ENCODE measurements at places on chromosomes 4 and X.

GRCh38 chr4:31995943-31996901, 1276.1 kb downstream of the PCDH7 start:
- DNase-seq, result no peak

- no peak for DNase-seq
Observed at GRCh38 chr4:158316264-158316663, 106.0 kb downstream of the TMEM144 start.

- DNase-seq, result peak; percentile 93
Observed at GRCh38 chrX:54540289-54540688, 10.3 kb downstream of the GNL3L start.

GRCh38 chrX:150197388-150197787, 165.7 kb upstream of the MAMLD1 start:
- no peak for DNase-seq

DNA sequence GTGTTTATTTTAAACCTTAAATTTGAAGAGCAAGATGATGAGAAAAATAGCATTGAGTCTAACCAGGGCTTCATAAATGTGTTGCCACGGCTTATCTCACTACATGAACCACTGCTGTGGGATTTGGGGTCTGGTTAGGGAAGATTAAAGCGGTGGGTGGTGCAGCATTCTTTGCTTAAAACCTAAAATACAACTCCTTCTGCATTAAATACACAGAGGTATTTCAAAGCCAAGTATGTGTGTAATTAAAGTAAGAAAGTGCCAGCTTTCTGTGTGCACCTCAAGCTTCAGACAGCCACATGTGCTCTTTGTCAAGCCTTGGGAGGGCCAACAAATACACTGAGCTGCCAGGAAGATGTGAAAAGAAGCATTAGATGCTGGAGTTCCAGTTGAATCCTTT, 128.0 kb downstream of the CPE start:
- DNase-seq, result no peak

DNA sequence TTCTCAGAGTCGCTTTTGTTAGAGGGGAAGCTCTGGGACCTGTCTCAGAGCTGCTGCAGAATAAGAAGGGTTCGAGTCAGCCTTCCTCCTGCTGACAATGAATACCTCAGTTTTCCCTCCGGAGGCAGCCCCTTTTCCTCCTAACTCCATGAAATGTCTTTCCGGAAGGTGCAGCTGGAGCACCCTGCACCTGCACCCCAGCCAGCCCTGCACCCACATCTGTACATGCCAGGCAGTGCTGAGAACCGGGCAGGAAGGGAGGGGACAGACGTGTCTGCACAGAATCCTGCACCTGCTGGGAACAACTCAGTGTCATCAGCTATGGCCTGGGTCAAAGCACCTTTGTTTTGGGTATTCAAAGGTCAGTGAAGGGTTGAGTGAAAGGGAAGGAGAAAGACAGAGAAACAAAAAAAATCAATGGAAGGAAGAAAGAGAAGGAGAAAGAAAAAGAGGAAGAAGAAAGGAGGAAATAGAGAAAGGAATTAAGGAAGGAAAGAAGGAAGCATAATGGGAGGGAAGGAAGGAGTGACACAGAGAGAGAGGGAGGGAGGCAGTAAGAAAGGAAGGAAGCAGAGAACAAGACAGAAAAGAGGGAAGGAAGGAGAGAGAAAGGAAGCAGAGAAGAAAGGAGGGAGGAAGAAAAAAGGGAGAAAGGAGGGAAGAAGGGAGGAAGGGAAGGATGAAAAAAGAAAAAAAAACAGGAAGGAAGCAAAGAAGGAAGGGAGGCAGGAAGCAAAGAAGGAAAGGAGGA, 273.7 kb downstream of the DHRSX start:
- no peak for DNase-seq

GRCh38 chr4:184534511-184535391, 60.4 kb upstream of the IRF2 start:
- peak; percentile 91 for DNase-seq

DNA sequence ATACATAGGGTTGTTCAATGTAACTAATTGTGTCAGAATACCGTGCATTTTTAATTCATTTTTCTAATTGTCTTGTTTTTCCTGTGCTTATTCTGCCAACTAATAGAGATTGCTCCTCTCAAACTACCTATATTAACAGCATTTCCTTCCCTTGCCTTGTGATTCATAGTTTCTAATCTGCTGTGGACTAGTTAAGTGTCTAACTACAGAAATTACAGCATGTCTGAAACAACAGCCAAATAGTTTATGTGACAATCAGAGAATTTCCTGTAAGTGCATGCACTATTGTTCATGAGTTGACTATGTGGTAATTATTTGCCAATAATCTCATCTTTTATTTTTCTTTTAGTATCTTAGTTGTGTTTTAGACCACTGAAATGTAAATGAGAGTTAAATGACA, 4.1 kb upstream of the SEC24B start:
- no peak for DNase-seq

DNA sequence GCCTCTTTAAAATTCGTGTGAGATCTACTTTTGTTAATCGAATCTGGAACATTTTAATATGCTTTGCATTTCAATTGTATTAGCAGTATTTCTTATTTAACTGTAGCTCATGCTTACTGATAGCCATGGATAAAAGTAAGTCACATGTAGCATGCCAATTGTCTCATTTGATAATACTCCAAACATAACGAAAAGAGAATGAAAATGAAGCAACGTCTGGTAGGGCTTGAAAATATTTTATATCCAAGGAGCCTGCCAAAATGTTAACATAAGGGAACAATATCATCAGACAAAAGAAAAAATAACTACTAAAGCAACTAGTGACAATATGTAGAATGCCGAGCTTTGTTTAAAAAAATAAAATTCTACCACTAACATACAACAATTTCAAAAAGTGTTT, 94.1 kb upstream of the MID1 start:
- DNase-seq, result no peak

GRCh38 chr4:57303012-57303751, 193.0 kb upstream of the IGFBP7 start:
- no peak for DNase-seq

DNA sequence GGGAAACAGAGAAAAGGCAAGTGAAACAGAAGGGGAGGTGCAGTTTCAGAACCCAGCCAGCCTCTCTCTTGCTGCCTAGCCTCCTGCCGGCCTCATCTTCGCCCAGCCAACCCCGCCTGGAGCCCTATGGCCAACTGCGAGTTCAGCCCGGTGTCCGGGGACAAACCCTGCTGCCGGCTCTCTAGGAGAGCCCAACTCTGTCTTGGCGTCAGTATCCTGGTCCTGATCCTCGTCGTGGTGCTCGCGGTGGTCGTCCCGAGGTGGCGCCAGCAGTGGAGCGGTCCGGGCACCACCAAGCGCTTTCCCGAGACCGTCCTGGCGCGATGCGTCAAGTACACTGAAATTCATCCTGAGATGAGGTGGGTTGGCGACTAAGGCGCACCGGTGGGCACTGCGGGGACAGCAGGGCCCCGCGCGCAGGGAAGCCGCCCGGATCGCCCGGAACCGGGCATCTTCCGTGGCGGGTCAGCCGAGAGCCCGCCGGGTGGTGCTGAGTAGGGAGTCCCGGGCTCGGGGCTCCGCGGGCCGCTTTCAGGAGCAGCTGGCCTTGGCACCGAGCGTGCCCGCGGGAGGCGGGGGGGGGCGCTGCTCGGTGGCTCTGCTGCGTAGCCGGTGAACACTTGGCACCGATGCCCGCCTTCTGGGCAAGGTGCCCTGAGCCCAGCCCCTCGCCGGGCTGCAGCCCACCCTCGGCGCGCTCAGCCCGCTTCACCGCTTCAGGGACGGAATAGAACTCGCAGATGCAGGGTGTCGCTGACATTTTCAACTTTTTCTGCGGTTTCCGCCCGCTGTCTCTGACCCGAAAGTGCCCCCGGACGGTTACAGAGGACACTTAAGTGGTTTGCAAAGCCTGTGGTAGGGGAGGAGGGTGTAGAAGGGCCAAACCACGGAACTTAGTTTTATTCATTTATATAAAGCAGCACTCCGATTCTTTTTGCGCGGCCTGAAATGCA, at the start of gene CD38:
Gene CD38 (plus strand): TSS at position 40 of the 953 bp plus-strand sequence. CDS start 87 bp downstream, at position 127.
- peak; percentile 69 for DNase-seq

DNA sequence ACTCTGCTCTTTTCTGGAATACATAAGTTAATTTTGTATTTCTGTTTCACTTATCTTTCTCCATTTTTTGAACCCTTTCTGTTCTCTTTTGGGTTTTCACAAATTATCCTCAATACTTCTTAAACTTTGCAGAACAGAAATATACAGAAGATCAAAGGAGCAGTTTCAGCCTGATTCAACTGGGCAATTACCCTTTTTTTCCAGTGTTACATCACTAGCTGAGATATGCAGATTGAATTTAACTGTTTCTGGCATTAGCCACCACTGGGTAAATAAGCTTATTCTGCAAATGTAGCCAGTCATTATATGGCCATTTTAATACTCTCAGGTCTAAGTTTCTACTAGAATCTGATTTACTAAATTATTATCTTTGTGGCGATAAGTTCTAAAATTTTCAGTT, 66.9 kb upstream of the GRID2 start:
- DNase-seq, result no peak

DNA sequence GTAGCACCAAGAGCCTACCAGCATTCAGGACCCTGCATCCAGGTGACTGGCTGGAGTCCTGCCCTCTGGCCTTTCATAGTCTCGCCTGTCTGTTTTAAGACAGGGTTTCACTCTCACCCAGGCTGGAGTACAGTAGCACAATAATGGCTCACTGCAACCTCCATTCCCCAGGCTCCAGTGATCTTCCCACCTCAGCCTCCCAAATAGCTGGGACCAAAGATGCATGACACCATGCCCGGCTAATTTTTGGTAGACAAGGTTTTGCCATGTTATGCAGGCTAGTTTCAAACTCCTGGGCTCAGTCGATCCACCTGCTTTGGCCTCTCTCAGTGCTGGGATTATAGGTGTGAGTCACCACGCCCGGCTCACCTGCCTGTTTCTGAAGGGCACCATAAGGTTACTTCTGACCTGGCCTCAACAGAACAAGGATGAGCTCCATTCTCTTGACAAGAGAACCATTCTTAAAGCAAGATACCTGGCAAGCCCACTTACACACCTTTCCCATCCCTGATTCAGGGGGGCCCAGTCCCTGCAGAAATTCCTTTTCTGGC, 6.7 kb downstream of the RPS4X start:
- no peak for DNase-seq

DNA sequence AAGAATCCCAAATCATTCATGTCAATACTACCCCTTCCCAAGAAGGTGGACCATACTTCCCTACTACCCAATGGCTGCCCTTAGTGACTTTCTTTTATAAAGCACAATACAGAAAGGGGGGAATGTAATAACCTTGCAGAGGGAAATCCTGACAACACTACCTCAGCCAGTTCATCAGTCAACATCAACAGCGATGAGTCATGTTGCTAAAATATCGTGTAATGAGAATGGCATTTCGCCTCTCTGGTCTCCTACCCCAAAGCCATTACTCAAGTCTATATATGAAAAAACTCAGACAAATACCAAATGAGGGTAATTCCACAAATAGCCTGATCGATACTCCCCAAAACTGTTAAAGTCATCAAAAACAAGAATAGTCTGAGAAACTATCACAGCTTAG, 3.3 kb upstream of the MAGEA8 start:
- DNase-seq, result no peak

DNA sequence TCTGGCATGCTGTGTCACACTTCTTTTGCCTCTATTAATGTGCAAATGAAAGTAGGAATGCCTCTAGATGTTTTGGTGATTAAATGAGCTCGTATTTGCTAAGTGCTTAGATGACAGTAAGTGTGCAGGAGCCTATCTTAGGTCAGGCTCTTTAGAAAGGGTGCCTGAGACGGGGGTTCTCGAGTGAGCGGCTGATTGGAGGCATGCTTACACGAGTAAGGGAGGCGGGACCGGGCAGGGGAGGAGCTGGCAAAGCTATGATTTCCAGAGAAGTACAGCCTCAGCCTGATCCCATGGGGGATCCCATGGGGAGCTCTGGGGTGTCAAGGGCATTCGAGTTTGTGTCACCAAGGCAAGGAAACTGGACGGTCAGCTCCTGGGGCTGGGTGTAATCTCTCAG, 44.8 kb downstream of the CLDN34 start:
- DNase-seq, result no peak

DNA sequence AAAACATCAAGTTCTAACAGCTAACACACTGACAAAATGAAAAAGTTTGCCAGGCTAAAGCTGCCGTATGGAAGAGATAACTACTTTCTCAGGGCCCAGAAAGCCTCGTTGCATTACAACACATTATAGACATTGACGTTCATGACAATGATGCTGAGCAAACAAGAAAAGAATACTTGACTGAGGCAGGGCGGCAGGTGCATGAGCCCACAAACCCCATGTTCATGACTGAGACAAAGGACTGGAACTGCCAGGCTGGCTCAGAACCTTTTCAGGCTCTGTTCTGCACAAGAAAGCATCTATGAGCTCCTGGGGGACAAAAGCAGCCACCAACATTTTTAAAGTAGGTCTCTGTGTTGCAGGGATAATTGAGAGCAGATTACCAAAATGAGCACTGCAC, 13.6 kb downstream of the TLR6 start:
- DNase-seq, result no peak

DNA sequence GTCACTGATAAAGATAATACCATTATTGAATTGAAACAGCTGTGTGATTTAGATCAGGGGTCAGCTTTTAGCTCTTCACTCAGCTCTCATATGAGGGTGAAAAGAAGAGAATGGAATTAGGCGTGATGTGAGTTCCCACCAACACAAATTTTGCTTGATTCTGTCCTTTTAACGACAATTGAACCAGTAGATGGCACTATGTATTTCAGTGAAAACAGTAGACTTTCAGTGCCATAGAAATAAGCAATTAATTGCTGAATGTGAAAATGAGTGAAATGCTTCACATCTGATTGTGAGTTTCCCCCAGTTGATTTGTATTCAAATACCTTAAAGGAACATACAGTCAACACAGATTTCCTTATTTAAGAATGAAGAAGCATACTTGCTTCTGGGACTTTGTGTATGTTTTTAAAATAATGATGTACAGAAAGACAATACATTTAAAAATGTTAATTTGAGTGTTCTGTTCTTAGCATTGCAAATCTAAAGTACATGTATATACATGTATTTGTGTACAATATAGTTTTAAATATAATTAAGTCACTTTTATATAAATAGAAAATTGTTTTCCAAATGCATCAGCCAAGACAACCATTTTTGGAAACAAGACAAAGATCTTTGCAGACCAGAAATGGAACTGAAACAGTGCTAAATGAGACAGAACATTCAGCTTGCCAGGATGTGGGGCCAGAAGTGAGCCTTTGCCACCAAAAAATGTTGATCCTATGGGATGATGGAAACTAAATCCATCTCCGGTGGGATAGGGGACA, 178.8 kb downstream of the SNCA start:
- DNase-seq, result no peak
